HepG2 (cell line): ENCODE measurements at places on chromosomes 13 and 19.

DNA sequence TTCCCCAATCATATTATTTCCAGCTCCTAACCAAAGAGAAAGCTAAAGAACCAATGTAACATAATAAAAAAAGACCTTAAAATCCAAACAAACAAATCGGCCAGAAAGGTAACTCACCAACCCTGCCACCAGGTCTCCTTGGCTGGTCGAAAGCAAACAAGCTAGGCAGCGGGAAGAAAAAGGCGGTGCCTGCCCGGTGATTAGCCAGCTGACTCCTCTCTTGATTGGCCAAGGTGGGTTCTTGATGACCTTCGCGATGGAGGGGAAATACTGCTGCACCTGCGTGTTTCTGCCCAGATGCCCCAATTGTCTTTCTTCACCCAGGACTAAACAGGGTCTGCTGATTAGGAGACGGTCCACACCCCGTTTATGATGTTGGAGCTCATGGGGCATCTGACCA lies at the start of gene NLRP11:
Gene NLRP11, minus strand, starts transcription at position 154 of the 400 bp plus-strand sequence. CDS start 13,825 bp downstream, outside the sequence.
- DNase-seq: no peak

DNA sequence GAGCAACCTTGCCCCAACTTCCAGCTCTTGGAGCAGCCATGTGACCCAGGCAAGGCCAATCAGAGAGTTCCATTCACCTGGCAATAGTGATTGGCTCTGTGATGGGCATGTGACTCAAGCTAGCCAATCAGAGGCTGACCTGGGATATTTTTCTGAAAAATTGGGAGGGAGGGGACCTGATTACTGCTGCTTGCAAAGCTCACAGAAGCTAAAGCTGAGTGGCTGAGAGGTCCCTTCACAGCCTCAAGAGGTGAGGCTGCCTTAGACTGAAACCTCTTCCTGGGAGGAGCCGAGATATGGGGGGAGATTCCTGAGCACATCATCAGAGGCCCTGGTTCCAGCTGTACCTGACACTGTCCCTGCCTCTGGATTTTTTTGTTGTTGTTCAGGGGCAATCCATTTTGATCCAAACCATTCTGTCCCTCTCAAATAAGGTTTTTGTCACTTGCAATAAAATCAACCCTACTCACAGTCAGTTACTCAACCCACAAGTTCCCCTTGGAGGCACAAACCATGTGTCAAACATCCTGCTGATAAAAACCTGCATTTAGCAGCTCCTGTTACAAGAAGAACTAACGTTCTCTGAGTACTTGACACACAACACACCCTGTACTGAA lies 4.8 kb downstream of the CIB3 start:
- DNase-seq: no peak

- no peak for DNase-seq
Observed at GRCh38 chr19:2477732-2478191, 1.8 kb downstream of the GADD45B start.

DNA sequence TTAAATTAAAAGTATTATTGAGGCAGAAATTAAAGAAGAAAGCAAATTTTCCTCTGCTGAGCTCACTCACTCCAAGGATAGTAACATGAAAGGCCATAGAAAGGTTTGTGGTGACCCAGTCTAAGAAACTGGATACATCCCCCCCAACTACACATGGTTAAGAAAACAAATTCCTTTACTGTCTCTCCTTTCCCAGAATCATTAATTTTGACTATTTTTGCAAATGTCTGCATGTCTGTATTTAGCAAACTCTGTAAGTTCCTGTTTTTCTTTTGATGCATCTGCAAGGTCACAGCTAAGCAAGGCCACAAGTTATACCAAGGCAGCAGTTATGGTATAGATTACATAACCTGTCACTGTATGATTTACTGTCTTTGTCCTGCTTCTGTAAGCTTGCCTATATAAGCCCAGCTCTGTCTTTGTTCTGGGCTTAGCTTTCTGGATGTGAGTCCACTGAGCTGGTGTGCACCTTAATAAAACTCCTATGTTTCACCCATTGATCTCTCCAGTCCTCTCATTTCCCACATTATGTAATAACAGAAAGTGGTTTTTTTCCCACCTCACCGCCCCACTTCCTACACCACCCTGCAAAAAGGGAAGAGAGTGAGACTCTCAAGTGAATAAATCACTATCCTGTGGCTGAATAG lies 8.5 kb upstream of the ZNF83 start:
- DNase-seq: no peak

DNA sequence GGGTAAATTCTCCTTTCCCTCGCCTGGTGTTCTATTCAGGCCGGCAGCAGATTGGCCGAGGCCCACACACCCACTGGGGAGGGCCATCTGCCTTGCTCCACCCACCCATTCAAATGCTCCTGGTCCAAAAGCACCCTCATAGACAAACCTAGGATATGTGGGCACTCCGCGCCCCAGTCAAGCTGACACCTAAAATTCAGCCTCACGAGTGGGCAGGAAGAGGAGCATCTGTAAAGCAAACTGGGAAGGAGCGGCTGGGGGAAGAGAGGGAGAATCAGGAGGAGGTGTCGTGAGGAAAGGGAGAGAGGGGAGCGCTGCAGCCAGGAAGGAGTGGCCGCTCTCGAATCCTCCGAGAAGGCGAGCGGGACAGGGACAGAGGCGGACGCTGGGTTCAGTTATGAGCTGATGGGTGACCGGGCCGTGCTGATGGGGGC lies 136.9 kb downstream of the USP12 start:
- DNase-seq: no peak

GRCh38 chr13:85366759-85367417 lies 432.3 kb downstream of the SLITRK6 start:
- no peak for DNase-seq

DNA sequence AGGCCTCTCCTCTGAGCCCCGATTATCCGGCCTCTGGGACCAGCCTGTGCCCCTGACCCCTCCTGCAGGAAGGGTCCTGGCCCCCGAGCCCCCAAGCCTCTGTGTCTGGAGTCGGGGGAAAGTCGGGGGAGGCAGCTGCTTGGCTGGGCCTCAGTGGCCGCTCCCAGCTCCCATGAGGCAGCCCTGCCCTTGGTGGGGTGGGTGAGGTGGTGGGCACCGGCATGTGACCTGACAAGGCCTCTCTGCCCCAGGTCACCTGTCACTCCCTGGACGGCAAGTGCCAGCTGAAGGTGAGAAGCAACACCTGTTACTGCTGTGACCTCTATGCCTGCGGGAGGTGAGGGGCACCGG lies 41.5 kb downstream of the TMEM255B start:
- no peak for DNase-seq

- peak; percentile 5 for DNase-seq
Observed at GRCh38 chr13:73722120-73722519, 412.1 kb downstream of the KLF12 start.

DNA sequence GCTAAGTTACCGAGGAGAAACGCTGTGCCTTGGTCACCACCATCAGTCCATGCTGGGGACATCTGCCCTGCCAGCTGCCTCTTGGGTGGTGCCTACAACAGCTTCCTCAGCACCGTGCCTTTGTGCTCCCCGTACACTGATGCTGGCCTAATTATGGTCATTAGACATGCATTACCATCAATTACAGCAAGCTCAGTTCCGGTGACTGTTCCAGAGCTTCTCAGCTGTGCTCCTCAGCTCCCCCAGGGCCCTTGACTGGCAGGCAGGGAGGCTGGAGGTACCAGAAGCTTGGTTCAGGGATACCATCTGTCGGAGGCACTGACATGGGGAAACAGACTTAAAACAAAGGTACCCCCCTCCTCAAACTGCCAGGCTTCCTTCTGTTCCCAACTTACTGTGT lies 40.2 kb downstream of the CILP2 start:
- no peak for DNase-seq

DNA sequence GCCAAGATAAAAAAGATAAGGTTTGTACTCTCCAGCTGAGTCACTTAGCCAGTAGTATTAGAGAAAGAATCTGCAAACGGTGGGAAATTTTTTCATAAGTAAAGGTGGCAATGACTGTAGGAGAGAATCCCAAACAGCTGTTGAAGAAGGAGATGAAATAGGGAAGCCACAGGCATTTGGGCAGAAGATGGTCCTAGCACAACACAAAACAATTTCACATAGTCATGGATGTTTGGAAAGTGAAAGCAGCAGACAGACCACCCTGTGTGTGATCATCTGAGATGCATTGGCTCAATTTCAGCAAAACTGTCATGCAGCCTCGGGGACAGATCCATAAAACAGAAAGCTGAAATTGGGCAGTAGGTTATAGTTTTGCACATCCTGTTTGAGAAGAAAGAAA lies 2832.4 kb downstream of the PCDH9 start:
- no peak for DNase-seq

DNA sequence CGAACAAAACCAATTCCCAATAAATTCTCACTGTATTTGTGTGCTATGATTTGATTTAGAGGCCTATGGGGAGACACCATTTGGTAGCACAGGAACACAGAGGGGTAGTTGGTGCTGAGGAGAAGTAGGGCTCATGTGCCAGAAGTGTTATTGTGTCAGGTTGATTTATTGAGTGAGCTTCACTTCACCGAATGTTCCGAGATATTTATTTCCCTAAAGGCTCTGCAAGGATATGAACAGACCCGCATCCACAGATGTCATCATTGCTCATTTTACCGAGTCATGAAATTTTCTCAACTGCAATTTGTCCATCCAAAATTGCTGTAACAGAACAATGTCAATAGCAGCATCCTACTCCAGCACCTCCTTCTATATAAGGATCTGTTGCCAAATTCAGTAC lies 69.5 kb downstream of the DACH1 start:
- DNase-seq: no peak

GRCh38 chr13:66462187-66462586 lies 767.9 kb downstream of the PCDH9 start:
- no peak for DNase-seq

- DNase-seq: no peak
Observed at GRCh38 chr19:36246006-36246481, 31.1 kb downstream of the ZNF146 start.

DNA sequence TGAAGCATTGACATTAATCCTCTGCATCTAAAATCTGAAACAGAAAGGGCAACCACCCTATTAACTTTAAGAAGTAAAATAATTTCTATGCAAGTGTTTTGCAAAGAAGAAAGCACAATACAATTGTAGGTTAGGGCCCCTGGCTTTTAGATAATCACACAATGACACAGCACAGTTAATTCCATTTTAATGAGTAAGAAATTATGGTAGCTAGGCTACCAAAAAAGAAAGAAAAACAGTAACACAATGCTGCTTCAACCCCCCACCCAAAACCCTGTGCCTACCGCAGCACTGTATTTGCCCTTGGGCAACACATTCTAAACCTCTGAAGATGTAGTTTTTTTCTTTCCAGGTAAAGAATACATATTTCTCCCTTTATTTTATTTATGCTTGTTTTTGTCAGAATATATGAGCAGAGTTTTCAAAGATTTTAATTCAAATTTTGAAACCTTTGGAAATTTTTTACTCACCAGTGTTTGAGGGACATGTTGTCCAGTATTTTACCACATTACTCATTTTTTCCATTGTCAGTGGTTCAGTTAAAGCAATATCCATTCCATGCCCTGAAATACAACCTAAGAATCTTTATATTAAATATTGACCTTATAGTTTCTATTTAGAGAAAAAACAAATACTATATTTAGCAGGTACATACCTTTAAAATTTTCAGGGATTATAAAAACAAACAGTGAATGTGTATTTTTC lies 21.1 kb downstream of the SOHLH2 start:
- no peak for DNase-seq

DNA sequence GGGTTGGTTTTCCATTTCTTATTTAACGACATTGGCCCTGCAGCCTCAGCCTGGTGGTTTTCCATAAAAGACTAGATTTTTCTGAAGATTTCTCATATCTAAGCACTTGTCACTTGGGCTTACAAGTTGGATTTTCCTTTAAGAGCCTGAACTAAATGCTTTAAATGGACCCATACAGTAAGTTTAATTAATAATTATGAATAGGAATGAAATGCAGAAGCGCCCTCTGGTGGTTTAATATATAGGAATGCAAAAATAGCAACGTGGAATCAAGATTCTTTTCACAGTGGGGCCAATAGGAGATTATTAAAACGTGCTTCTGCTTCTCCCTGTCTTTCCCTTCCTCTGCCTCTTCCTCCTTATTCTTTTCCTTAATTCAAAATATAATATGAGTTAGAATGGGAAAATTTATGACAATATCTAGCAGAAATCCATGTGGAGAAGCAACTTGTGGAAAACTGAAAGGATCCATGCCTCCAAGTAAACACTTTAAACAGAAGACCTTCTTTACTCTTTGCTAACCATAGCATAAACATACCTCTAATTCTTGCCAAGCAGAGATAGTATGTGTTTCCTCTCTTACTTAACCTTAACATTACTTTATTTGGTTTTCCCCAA lies 324.0 kb downstream of the GPC5 start:
- no peak for DNase-seq

DNA sequence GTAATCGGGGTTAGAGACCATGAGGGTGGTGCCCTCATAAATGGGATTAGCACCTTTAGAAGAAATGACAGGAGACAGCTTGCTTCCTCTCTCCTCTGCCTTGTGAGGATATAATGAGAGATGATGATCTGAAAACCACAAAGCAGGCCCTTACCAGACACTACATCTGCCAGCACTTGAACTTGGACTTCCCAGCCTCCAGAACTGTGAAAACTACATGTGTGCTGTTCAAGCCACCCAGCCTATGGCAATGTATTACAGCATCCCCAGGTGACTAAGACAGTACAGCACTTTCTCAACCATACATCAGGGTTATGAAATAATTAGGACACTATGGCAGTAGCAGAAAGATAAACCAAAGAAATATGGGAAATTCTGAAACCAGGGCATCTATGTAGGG lies 7.4 kb downstream of the ZNF564 start:
- no peak for DNase-seq

DNA sequence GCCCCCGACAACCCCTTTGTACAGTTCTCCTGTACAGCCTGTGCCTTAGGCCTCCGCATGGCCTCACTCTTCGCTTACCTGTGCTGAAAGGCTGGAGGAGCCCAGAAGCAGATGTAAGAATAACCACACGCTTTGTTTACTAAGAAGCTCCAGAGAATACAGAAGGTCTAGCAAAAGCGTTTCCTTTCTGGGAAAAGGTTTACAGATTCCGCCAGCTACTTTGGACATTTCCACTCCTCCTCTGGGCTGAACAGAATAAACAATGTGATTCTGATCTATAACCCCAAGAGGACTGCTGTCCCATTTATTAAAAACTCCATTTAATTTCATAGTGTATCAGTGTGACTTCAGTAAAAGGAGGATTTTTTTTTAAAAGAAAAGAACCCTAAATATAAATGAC lies 339.2 kb downstream of the DNAJC15 start:
- DNase-seq: no peak

- no peak for DNase-seq
Observed at GRCh38 chr13:56349866-56350265, 790.9 kb upstream of the PRR20A start.
